ENCODE measurements at places on chromosomes 5 and 9.

GRCh38 chr5:13218518-13218917, 726.0 kb downstream of the DNAH5 start:
- DNase-seq, result no peak

GRCh38 chr5:16580382-16580781, 36.4 kb downstream of the RETREG1 start:
- no peak for DNase-seq

GRCh38 chr9:107243742-107244141, 39.3 kb upstream of the RAD23B start:
- peak; percentile 32 for DNase-seq

DNA sequence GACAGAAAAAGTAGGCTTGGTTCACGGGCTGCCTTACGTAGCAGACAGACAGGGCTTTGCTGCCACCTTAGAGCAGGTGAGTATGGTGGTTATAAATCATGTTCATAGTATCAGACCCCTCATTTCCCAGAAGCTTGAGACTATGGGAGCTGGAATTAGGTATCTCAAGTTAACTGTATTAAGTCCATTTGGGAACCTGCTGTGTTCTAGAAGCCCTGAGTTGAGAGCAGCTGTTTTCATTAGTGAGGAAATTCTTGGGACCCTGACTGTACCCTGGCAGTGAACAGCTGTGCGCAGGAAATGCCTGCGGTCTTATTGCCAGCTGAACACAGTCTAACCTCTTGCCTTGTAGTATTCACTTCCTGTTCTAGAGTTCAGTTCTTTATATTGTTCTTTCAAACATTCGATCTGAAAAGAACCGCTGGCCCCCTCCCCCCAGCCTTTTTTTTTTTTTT, 29.8 kb downstream of the UGCG start:
- peak; percentile 37 for DNase-seq

DNA sequence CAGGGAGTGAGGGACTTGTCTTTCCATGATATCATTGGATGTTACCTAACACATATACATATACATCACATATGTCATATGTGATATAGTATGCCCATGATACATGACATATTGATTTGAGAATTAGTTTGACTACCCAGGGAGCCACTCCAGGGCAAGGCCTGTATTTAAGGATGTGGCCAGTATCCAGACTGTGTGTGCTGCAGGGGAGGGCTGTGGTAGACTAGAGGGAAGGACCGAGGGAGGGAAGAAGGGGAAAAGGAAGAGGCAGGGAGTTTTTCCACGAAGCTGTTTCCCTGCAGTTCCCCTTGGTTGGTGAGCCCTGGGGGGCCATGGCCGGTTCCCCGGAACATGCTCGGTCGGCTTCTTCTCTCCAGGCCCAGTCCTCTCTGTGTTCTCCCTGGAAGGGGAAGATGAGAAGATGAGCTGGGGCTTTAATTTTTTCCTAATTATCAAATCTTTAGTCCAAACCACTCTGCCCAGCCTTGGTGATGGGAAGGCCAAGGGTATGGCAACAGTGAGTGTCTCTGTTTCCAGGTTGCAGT, 48.7 kb downstream of the NSUN2 start:
- DNase-seq, result no peak

- no peak for DNase-seq
Measured at GRCh38 chr5:158170534-158170933, 311.6 kb upstream of the CLINT1 start.

DNA sequence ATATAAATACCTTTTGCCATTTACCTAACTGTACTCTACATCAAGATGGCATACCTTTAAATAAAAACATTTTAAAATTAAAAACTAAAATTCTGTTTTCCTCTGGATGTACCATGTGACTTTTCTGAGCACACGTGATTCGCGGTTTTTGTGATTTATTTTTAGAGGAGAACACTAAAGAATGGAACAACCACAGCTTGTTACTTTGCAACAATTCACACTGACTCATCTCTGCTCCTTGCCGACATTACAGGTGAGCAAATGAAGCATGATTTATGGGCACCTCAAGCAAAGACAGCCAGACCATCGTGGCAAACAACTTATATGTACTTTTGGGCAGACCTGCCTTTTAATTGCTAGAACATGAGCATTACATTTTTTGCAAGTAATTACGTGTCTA, 61.3 kb downstream of the GDA start:
- no peak for DNase-seq

All from adipocyte (in vitro differentiated cells).